ENCODE measurements at places on chromosomes 11 and 22.

GRCh38 chr22:50699001-50699755, 26.6 kb downstream of the SHANK3 start:
- DNase-seq, result no peak

GRCh38 chr11:61869429-61869707, 22.0 kb downstream of the FADS3 start:
- no peak for DNase-seq

- no peak for DNase-seq
These were observed 171.4 kb upstream of the CTSC start for GRCh38 chr11:88508759-88509581.

DNA sequence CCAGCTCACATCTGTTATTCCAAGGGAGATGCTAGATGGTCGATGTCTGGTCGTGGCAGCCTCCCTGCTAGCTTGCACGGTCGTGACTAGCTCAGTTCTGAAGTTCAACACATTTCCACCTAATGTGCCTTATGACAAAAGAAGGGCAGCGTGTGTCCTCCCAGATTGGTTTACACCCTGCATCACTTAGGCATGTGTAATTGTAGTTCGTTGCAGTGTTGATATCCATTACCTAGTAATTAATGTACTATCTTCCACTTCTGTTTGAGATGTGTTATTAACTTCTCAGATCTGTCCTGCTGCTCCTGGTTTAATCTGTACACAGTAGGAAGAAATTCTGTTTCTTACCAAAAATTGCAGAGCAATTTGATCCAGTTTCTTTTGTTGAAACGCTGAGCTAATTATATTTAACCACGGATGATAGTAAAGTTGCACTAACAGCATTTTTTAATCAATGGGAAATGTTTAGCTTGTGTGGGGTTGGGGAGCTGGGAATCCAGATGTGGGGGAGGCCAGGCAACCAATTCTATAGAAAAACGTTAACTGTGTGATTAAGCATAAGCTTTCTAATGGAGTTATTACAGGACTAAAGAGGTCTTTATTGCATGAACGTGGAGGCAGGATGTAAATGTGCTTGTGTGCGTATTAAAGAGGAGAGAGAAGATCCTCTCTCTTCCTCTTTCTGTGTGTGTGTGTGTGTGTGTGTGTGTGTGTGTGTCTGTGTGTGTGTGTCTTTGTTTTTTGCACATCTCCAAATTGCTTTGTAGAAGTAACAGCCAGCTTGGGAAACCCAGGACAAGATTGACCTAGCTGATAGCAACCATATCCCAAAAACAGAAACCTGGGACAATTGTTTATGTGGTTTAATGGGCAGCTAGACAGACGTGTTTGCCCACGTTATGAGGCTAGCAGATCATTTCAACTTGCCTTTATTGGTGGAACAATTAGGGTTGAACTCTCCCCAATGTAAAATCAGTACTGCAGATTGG, 145.7 kb upstream of the TTC12 start:
- no peak for DNase-seq

DNA sequence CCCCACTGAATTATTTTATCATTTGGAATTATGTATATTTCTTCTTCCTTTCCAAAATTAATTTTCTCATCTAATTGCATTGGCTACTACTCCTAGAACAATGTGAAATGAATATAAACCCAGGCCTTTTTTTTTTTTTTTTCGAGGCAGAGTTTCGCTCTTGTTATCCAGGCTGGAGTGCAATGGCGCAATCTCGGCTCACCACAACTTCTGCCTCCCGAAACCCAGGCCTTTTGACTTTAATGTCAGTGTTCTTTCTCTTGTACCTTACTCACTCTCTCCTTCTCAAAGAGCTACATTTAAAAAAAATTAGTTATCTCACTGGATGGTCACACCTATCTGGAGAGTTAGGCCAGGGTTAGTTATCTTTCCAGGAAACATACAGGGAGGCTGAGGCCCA, 35.3 kb upstream of the LRRC32 start:
- no peak for DNase-seq

DNA sequence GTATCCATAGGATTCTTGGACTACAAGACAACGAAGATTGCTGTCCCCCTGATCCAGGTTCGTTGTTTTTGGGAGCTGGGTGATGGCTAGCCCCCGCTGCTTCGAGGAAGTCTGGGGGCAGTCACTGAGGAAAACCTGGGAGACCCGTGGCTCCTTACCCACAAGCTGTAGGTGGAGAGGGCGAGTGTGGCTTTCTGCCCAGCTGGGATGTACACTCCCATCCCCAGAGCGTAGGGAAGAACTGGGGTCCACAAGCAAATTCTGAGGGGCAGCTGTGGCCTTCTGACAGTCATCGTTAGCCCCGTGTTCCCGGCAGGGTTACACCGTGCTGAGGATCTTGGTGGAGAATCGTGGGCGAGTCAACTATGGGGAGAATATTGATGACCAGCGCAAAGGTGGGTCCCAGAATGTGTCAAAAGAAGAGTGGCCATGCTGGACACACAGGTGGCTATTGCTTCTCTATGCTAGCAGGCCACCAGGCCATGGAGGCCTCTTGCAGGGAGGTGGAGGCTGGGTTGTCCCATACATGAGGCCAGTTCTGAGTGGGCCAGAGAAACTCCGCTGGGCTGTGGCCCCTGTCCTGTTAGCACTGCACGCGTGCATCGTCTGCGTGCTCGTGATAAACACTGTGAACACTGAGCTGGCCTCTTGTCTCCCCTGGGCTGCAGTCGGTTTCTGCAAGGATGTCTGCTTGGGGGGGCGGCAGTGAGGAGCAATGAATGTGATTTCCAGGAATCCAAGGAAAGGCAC, 39.8 kb downstream of the GLB1L2 start:
- no peak for DNase-seq

- no peak for DNase-seq
These were observed 38.8 kb downstream of the OSBPL5 start for GRCh38 chr11:3126207-3126865.

DNA sequence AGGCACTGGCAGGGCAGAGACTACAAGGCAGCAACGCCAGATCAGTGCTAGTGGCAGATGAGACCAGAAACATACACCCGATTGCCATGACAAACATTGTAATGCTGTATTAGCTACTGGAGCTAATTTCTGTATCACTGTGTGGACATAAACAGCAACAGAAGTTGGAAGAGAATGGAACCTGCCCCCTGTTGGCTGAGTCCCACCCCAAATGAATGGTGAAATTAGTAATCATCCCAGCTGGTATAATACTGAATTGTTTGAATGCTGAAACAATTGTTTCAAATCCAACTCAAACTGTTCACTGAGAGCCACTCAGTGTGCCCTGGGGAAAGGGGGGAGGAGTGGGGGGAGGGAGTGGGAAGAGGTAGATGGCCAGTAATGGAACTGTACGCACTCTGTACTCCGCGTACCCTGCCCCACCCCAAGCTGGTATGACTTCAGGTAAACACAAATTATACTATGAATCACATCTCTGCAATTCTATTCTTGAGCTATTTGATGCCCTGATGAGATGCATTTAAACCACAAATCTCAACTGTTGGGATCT, 11.2 kb upstream of the BIRC3 start:
- no peak for DNase-seq

GRCh38 chr11:58640386-58641023, 18.0 kb downstream of the CNTF start:
- DNase-seq, result no peak

GRCh38 chr11:28792856-28793255, 684.7 kb downstream of the METTL15 start:
- DNase-seq, result no peak

GRCh38 chr22:30650508-30651116, 15.0 kb downstream of the SLC35E4 start:
- DNase-seq, result no peak

DNA sequence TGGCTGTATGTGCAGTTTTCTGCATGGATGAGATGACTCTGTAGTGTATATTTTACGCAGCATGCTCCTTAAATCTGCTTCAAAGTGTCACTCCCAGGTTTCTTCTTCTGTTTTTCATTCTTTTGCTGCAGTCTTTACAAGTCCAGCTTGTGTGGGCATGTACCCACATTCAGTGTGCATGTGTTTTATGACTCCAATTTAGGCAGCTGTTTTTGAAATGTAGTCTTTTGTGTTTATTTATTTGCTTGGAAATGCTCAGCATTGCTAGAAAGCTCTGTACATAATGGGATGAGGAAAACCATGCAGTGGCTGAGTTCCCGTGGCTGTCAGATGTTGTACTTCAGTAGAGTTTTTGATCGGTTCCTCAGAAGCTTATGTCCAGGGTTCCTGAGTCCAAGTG, 138.5 kb downstream of the ARHGAP42 start:
- no peak for DNase-seq

GRCh38 chr22:47299863-47300697, 537.6 kb downstream of the TBC1D22A start:
- DNase-seq, result no peak

GRCh38 chr11:30346068-30346688, 23.3 kb downstream of the ARL14EP start:
- no peak for DNase-seq

DNA sequence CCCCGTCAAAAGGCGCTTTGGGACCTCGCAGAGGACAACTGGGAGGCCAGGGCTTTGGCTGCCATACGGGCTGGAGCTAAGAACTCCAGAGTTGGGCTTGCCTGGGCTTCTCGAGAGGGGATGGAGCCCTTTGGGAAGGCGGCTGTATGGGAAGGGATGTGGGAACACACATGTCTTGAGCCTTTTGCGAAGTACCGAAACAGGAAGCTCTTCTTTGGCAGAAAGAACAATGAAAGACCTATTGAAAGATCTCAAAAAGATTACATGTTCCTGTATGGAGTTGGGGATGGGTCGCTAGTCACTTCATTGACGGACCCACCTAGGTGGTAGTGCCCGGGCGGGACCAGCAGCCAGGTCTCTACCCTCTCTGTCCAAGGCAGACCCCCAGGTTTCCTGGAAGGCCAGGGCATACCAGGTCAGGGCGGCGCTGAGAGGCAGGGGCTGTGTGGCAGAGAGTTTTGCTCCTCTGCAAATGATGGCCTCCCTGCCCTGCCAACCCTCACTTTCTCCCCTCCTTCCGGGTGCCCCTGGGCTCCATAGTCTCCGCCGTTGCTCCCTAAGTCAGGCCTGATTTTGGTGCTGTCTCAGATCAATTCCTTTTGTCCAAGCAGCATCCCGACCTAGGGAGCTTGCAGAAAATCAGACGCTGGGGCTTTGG, 1.0 kb downstream of the ST14 start:
- DNase-seq, result no peak

- DNase-seq, result no peak
These were observed 11.0 kb downstream of the POU2AF3 start for GRCh38 chr11:111309215-111309915.

DNA sequence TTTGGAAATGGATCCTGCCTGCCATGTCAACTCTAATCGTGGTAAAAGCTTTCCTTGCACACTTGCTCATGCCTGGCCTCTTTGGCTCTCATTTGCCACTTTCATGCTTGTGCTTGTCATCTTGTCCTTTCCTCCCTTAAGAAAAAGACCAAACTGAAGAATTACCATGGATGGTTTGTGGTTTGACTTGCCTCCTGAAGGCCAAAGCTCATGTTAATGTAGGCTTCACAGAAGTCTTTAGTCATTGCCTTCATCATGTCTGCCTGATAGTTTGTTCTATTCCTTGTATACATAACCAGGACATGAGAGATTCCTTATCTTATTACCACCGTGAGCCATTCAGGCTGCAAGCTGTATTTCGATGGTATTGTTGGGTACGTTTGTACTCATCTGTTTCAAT, 17.3 kb downstream of the TEAD1 start:
- DNase-seq, result no peak
